ENCODE measurements at places on chromosomes 13 and 19.

- no peak for DNase-seq
Observed at GRCh38 chr19:8544168-8544567, 30.2 kb upstream of the ZNF414 start.

GRCh38 chr19:49923055-49924003 is 5.7 kb upstream of the ATF5 start:
- DNase-seq = no peak

GRCh38 chr13:96958286-96958891 is 35.9 kb downstream of the OXGR1 start:
- DNase-seq = peak; percentile 10

- no peak for DNase-seq
Observed at GRCh38 chr13:93190006-93190405, 36.6 kb upstream of the GPC6 start.

GRCh38 chr13:24540236-24541126 is 27.9 kb upstream of the PARP4 start:
- no peak for DNase-seq

DNA sequence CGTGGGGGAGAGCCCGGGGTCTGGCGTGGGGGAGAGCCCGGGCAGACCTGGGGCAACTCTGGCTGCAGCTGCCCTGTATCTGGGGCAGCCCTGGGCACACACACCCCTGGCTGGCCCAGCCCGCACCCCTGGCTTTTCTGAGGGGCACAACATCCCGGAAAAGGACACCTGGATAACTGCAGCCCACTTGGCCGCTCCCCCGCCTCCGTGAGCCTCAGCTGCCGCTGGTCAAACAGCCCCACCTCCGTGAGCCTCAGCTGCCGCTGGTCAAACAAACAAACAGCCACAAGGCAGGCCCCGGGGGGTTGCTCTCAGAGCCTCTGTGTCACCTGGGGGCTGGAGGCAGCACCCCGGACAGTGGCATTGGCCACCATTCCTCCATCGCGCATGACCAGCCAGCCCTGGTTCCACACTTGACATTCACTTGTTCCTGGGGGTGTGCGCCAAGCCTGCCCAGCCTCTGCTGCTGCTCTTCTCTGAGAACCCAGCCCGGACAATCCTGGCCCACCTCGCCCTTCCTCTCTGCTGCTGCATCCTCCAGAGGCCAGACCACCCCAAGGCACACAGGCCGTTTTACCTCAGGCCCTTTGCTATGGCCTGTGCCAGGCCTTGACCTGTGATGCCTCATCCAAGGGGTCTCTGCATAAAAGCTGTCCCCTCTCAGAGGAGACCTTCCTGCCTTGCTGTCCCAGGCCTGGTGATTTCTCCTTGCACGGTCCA is 19.9 kb downstream of the CEBPG start:
- no peak for DNase-seq

Data from KG1 (cell line).